ENCODE measurements at places on chromosomes 6 and 20. TPM values are rescaled to one million over a fixed set of nuclear protein-coding genes. Genes with fewer than 3 reads are reported as not detected.

BCL2L1 gene
- 108 TPM for total RNA-seq

VTA1 gene
- 178 TPM for total RNA-seq

ZC2HC1B gene
- not detected for total RNA-seq

SDCBP2 gene
- total RNA-seq, result 3.7 TPM

GMEB2 gene
- 9.6 TPM for total RNA-seq

KHDC1 gene
- total RNA-seq, result 11.4 TPM

CCR6 gene
- not detected for total RNA-seq

ATP6V1G2 gene
- 0.20 TPM for total RNA-seq

PANK2 gene
- total RNA-seq, result 67.6 TPM

MAP7 gene
- total RNA-seq, result 0.15 TPM
